Activated CD4-positive, alpha-beta T cell treated with anti-CD3 and anti-CD28 coated beads, Interleukin-2, amount 50 U/mL, for 24 hours (primary cell): ENCODE measurements at places on chromosomes 16 and 17.

DNA sequence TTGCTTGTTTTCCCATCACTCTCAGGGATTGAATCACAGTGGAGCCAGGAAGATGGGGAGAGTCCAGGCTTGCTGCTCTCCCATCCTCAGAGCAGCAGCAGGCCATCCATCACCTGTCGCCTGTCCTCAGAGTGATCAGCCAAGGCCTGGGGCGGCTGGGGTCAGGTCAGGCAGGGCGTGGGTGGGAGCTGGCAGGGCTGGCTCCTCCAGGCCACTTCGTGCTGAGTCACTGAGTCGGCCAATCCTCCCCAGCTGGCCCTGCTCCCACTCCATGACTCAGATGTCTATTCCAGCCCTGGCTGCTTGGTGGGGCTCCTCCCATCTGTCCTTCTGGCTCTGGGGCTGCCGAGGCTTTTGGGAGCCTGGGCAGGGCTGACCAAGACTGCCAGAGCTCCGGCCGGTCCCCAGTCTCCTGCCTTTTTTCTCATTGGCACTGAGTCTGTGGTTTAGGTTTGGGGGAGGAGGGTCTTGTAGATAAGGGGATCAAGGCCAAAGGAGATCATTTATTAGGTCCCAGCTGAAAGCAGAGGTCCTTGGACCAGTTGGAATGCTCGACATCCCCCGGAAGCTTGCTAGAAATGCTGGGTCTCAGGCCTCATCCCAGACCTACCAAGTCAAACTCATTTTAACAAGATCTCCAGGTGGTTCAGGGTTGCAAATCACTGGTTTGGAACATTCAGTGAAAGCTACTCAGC is 72.7 kb downstream of the ABCC1 start:
- DNase-seq: no peak

DNA sequence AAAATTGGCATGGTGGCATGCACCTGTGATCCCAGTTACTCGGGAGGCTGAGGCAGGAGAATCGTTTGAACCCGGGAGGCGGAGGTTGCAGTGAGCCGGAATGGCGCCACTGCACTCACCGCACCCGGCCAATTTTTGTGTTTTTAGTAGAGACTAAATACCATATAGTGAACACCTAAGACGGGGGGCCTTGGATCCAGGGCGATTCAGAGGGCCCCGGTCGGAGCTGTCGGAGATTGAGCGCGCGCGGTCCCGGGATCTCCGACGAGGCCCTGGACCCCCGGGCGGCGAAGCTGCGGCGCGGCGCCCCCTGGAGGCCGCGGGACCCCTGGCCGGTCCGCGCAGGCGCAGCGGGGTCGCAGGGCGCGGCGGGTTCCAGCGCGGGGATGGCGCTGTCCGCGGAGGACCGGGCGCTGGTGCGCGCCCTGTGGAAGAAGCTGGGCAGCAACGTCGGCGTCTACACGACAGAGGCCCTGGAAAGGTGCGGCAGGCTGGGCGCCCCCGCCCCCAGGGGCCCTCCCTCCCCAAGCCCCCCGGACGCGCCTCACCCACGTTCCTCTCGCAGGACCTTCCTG is at the start of gene HBQ1:
TSS of gene HBQ1 (plus strand) at position 359 of the 575 bp plus-strand sequence. CDS start at position 387, 28 bp downstream.
- DNase-seq: no peak

- DNase-seq: no peak
These were observed 155.7 kb upstream of the NOL11 start for GRCh38 chr17:67562005-67562404.

DNA sequence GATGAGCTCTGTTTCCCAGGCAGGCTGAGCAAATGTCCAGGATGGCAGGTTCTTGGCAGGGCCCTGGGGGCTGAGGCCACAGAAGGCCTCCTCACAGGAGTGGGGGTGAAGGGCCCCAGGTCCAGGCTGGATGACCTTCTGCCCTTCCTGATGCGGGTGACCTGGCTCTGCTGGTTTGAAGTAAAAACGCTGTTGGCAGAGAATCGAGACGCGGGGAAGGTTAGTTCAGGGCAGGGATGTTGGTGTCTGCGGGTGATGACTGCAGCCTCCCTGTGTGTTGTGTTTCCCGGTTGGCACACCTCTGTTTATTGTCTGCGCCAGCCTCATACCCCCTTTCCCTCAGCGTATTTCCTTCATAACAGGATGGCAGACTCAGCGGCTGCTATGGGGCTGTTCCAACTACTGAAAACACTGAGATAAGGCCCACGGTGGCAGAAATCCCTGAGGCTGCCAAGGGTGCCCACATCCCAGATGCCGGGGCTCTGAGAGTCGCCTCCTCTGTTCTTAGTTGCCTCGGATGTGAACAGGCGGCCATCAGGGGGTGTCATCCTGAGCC is 104.6 kb downstream of the METRNL start:
- DNase-seq: no peak

DNA sequence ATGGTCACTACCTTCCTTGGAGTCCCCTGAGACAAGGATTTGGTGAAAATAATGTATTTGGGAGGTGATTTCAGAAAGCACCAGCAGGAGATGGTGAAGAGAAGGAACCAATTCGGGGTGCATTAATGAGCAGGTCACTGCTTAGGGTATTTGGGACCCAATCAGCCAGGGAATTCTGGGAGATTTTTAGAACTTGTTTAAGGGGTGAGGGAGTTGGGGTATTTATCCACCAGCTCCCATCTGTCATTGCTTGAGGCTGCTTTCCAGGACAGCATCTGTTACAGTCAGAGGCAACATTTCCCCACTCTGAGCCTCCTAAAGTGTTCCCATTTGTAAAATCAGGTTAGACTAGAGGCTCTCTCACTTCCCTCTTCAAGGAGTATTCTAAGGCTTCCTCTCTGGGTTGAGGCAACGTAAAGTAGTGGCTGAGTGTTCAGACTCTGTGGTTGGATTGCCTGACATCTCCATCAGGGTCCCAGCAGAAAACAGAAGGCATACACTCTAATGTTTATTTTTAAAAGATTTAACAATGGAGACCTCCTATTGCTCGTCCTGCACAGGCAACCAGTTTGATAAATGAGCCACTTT is 60.9 kb downstream of the CLEC19A start:
- DNase-seq: no peak

DNA sequence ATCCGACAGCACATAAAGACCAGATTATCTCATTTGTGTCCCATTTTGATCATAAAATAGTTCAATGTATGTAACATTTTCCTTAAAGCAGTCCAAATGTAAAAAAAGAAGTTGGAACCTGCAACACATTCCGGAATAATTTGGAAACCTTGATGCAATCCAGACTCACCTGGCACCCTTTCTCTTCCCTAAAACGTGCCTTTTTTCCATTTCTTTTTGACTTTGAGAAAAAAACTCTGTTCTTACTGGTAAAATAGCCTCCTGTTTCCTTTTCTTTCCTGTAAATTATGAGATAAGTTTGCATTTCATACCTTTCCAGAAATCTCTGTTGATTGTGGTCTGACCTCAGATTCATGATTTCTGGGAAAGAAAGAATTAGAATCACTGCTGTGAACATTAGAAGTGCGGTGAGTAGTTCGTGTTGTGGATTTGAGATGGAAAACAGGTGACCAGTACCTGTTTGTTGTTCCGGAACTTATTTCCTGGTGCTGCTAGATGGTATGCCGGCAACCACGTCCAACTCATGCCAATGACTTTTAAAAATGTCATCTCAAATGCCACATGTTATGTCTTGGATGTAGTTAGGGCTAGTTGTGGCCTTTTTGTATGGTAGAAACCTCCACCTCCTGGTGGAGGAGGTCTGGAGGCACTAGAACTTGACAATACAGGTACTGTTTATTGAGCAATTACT is 108.1 kb downstream of the SOCS1 start:
- DNase-seq: no peak

DNA sequence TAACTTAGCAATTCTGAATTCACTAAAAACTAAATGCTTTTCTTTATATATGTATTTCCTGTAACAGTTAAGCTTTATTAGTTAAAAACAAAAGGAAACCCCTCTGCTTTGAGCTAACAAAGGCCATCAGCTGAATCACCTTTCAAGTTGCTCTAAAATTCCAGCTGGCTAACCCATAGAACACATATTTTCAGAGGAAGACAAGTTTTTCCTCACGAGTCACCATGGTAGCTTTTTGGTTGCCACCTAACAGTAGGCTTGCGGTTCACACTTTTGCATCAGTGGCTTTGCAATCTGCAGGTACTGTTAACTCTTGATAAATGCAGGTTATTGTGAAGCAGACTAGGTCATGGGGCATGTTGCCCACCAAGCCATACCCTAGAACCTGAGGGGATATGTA is 57.6 kb upstream of the IRX5 start:
- DNase-seq: no peak

DNA sequence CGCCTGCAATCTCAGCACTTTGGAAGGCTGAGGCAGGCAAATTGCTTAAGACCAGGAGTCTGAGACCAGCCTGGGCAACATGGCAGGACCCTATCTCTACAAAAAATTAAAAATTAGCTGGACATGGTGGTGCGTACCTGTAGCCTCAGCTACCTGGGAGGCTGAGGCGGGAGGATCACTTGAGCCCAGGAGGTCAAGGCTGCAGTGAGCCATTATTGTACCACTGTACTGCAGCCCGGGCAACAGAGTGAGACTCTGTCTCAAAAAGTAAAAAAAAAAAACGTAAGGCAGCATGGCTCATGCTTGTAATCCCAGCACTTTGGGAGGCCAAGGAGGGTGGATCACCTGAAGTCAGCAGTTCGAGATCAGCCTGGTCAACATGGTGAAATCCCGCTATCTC is 263.6 kb downstream of the PARN start:
- no peak for DNase-seq

- no peak for DNase-seq
These were observed 54.9 kb downstream of the ABCC1 start for GRCh38 chr16:16004314-16004749.

DNA sequence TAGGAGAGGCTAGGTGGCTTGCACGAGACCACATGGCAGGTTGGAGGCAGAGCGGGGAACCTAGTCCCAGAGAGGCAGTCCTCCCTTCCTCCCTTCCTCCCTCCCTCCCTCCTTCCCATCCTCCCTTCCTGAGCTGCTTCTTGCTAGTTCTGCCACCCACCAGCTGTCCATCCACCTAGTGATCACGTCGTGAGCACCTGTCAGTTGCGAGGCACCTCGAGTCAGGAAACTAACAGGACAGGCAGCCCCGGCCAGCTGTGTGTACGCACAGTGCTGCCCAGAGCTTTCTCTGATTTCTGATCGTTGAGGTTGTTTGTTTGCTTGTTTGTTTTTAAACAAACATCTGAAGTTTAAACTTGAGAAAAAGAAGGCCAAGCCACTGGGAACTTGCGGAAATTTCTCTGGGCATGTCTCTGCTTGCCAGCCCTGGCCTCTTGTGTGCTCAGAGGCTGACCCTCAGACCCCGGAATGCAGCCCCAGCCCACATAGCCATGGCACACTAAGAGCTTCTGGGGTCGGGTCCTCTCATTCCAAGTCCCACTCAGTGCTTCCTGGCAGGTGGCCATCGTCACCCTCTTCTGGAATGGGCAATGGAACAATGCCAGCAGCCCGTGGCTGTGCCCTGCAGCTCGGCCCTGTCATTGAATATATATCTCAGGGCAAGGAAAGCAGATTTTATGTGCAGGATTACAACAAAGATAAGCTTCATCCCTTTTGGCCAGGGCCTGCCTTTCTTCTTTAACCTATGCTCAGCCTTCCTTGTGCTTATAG is 174.0 kb downstream of the KATNIP start:
- no peak for DNase-seq

- no peak for DNase-seq
These were observed 636 bp upstream of the RAP1GAP2 start for GRCh38 chr17:2795441-2796163.

GRCh38 chr16:79163691-79164387 is 436.7 kb downstream of the MAF start:
- no peak for DNase-seq

- no peak for DNase-seq
These were observed 8.8 kb downstream of the ADAT1 start for GRCh38 chr16:75614066-75614897.

DNA sequence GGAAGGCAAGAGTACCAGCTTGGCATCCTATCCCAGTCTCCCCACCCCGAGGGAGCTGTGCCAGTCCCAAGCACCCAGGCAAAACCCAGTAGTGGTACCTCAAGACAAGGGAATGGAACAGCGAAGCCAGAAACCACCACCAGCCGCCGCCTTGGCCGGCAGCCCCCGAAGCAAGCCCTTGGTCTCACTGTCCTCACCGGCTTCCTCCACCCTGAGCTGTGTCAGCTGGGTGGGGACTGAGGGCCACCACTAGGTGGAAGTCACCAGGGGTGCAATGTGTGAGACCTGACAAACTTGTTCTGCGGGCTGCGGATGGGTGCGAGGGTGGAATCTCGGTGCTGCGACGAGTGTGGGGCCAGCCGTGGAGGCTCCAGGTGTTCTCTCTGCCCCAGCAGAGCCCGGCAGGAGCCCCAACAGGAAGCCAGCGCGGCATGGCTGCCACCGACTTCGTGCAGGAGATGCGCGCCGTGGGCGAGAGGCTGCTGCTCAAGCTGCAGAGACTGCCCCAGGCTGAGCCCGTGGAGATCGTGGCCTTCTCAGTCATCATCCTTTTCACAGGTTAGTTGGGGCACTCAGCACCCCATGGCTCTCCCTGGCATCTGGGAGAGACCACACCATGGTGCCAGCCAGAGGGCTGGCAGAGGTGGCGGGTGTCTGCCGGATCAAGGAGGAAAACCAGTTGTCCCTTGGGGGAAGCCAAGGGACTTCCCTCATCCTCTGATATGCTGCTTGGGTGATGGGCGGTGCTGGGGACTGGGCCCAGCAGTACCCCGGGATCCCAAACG is 6.7 kb downstream of the SMIM5 start:
- no peak for DNase-seq

DNA sequence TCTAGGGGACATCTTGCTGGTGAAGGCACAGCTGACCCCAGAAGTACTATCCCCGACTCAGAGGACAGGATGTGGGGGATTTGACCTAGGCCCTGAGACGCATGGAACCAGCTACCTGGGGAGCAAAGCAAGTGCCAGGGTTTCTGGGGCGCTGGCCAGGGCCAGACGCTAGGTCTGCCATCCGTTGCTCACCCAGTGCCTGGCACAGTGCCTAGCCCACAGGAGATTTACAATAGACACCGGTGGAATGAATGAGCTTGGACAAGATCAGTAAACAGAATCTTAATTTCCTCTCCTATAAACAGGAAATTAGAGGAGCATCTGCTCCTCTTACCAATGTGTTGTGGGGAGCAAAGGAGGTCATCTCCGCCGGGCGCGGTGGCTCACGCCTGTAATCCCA is 5.0 kb downstream of the RPRML start:
- DNase-seq: no peak

GRCh38 chr17:46212634-46213435 is 19.6 kb upstream of the KANSL1 start:
- DNase-seq: peak; percentile 59

DNA sequence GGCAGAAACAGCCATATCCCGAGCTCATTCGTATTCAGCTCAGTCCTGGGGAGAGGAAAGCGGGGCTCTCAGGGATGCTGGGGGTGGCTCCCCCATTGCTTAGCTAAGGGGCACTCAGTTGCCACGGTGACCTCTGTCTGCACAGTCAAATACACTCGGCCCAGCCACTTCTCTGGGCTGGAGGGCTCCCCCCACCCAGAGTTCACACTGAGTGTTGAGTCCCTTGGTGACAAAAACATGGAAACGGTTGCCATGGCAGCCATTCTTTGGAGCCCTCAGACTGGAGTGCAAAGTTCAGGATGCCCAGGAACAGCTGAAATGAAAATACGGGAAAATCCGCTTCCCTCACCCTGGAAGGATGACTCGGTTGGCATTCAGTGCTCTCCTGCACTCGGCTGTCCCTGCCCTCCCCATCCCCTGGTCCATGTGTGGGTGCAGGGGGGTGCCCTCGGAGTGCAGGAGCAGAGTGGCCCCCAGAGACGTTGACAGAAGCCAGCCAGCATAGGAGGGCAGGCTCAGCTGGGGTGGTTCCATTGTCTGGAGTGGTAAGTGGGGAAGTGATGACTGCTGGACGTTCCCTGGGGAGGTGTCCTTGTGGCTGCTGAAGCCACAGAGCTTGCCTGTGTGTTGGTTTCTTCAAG is 216.5 kb downstream of the NTN1 start:
- no peak for DNase-seq
